Stimulated activated memory B cell treated with anti-CD40 and anti-IgM and Interleukin-4, amounts not matched to agents 10 μg/mL and 1 μg/mL and 100 μg/mL, for 72 hours (primary cell): ENCODE measurements at places on chromosomes 5 and 9.
A peak's percentile ranks its signal among the peaks of the same experiment; 100 is the strongest.

- ATAC-seq: no peak
Measured at GRCh38 chr5:73818357-73818756, 192.4 kb downstream of the ARHGEF28 start.

GRCh38 chr5:1089146-1089545, 22.7 kb downstream of the SLC12A7 start:
- no peak for ATAC-seq

DNA sequence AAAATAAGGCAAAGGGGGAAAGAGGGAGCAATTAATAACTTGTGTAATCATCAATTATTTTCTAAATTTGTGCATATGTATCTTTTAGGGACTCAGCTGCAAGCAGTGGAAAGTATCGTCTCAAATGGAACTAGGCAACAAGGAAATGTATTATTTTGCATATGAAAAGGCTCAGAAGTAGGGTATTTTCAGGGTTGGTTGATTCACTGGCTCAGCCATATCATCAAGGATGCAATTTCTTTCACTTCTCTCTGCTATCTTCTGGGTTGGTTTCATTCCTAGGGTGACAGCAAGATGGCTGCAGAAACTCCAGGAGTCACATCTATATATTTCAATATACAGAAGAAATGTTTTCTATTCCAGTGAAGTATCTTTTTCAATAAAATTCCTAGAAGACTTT, 509.8 kb downstream of the DMAC1 start:
- ATAC-seq: peak; percentile 50

DNA sequence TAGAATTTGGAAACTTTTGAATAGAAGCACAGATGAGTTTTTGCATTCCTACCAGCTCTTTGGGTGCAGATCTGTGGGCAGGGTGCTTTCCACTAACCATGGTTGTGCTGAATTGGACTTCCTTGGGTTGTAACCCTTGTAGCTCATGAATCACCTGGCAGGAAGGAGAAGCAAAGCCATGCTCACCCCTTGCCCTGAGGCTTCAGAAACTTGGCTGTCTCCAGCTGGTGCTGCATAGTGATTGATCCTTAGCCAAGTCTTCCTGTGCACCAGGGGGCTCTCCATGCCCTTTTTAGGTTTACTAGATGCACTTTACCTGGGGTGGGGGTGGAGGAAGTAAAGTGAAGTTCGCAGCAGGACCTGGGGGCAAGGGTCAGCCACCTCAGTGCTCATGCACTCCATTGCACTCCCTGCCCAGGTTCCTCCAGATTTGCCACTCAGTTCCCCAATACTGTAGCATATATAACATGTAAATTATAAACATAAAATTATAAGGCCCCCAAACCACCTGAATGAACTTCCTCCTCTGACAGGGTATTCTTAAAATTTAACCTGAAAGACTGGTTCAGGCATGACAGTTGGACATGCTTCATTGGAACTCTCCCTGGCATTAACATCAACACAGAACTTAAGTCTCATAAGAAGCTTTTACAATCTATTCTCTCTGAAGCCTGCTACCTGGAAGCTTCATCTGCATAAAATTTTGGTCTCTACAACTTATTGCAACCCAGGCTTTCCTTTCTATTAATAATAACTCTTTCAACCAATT, 25.8 kb upstream of the IFNA14 start:
- no peak for ATAC-seq

DNA sequence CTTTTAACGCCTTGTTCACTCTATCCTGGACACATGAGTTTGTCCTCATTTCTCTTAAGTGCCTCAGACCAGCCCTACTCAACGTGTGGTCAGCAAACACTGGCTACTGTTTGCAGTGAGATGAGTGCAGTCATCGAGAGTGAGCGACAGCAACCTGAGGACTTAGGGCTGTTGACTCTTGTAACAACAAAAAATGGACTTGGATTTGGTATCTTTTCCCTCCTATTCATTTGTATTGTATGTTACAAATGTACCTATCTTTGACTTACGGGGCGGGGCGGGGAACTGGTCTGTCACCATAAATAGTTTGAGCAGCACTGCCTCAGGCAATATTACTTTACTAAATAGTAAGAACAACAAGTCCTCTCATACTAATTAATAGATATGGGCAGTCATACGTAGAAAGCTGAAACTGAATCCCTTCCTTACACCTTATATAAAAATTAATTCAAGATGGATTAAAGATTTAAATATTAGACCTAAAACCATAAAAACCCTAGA, 84.1 kb downstream of the TLE1 start:
- no peak for ATAC-seq

- no peak for ATAC-seq
Measured at GRCh38 chr9:89536600-89536999, 38.7 kb upstream of the SEMA4D start.

DNA sequence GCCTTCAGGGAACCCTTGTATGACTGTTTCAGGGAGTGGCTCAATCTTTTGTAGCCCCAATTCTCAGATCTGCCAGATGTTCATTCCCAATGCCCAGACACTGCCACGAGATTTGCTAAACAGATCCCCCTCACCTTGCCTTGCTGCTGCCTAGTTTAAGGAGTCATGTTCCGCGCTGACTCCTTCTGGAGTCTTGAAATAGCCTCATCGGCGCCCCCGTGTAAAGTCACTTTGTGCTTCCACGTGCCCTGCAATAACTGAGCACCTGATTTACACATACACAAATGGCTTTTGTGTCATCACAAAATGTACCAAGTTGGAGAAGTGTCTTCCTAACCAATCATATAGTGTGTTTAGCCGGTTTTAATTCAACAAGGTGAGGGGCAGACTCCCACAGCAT, 62.3 kb downstream of the PRRT1B start:
- ATAC-seq: no peak

DNA sequence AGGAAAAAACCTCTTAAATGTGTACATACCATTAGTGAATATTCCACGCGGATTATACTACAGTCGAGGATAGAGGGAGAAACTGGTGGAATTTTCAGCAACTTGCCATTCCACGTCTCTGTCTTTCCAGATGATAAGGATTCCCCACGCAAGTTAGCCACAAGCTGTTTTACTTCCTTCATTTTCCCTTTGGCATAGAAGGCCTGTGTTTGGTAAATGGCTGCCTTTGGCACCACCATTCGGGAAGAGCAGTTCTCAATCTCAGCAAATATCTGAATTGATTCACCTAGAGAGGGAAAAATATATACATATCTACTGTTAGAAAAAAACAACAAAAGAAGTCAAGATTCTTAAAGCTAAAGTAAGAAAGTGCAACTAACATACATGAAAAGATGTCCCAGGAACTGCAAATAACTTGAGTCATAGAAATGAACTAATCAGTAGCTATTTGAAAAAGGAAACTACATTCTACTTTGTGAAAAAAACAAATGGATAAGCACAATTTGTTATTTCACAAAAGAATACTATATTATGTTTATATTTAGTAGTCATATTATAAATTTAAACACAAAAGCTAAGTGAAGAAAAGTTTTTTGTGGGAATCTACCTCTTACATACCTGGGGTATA, 8.1 kb downstream of the ARRDC3 start:
- ATAC-seq: no peak

- ATAC-seq: no peak
Measured at GRCh38 chr9:89706086-89706485, 101.3 kb downstream of the GADD45G start.
